ENCODE measurements at places on chromosomes 11 and 22. TPM values are rescaled to one million over a fixed set of nuclear protein-coding genes. Genes with fewer than 3 reads are reported as not detected.

DNA sequence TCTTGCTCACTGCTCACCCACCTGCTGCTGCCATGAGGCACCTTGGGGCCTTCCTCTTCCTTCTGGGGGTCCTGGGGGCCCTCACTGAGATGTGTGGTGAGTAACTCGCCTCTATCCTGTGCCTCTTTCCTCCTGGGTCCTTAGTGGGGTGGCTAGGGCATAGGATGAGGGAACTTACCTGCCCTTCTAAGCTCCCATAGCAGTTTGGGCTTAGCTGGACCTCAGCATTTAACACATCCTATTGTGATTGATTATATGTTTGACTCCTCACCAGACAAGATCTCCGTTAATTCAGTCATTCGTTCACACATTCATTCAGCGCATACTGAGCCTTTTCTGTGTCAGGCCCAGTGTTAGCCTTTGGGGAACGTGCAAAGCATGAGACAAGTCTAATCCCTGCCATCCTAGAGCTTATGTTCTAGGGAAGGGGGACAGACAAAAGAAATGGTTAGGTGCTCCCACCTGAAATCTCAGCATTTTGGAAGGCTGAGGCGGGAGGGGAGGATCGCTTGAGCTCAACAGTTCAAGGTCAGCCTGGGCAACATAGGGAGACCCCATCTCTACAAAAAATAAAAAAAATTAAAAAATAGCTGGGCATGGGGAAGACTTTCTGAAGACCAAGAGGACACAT lies 441 bp downstream of the TCN2 start:
- H3K36me3 ChIP-seq, result peaks cover 7% of the 10 kb centered on the region
- peak overlapping the region; percentile 90 for H3K27ac ChIP-seq
- DNase-seq, result no peak

DNA sequence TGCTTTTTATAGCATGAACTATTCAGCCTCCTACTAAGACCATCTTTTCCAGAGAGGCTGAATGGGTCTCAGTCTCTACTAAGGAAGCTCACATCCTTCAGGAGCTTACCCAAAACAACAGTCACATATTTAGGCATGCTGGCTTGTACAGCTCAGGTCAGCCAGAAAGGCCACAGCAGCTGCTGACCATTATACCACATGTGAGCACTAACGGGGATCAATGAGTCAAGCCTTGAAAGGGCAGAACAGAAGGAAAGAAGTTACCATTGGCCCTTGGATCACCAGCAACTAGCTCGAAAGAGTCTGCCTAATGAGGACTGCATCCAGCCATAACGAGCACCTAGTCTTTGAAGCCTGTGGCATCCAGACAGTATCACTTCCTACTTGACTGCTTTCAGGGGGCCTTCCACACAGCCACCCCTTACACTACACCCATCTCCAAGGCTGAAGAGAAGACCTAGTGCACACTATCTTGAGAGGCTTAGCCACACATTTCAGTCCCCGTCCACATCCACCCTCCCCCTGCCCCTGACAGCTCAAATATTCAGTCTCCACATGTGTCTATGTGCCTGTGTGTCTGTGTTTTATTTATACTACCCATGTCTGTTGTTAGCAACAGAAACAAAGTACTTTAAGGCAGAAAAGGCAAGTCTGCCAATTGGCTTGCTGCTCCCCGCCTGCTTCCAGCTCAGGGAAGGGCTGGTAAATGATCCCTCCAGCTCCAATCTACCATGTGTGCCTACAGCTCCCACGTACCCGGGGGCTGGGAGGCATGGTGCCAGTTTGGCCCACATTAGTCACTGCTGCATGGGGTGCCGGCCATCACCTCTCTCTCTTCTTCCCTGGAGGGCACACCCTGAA lies 95.5 kb downstream of the RPL27A start:
- no peak overlapping the region for H3K4me3 ChIP-seq
- H3K27me3 ChIP-seq, result no peaks in the 10 kb centered on the region
- H3K27ac ChIP-seq, result peak overlapping the region; percentile 55

GRCh38 chr11:134469627-134470026 lies 57.6 kb upstream of the B3GAT1 start:
- H3K4me1 ChIP-seq, result no peaks in the 10 kb centered on the region
- peaks cover 15% of the 10 kb centered on the region for H3K27me3 ChIP-seq

DNA sequence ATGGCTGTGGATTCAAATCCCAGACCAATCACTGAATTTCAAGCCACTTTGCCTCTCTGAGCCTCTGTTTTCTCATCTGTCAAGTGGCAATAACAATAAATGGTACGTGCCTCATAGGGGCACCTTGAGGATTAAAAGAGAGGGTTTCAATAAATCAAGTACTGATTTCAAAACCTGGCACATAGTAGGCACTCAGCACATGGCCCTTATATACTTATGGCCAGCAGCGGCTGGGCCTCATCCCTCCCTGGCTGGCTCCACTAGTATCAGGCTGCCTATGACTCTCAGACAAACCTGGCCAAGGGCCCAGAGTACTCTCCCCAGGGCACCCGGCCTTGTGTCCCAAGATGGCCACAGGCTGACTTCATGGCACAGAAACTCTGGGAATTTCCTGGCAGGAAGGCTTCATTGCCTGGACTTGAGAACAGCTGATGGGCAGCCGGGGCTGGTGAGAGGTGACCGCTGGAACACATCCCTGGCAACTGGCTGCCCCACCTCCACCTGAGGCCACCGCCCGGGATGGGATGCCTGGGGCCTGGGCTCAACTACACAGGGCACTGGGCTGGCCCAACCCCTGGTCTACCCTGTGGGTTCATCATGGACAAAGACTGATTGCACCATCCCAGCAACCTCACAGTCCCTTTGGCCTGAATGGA lies 3.4 kb downstream of the FADS3 start:
- no peaks in the 10 kb centered on the region for H3K4me1 ChIP-seq
- H3K27me3 ChIP-seq, result no peaks in the 10 kb centered on the region

DNA sequence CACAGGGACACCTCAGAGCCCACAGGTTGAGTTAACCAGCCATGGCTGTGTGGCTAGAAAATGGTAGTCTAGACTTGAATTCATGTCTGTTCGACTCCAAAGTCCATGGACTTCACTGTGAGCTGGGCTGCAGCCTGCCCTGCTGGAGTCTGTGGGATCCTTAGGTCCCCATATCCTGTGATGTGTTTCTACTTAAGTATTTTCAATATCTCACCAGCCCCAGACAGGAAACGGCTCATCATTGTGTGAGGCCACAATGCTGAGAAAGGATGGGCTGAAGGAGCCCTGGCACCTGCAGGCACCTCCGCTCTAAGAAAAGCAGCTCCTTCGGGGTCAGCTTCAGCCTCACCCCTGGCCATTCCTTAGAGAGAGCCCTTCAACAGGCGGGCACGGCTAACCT lies 93.1 kb downstream of the NAT10 start:
- no peaks in the 10 kb centered on the region for H3K27me3 ChIP-seq
- peaks cover 3% of the 10 kb centered on the region for H3K36me3 ChIP-seq
- H3K4me1 ChIP-seq, result no peaks in the 10 kb centered on the region

DNA sequence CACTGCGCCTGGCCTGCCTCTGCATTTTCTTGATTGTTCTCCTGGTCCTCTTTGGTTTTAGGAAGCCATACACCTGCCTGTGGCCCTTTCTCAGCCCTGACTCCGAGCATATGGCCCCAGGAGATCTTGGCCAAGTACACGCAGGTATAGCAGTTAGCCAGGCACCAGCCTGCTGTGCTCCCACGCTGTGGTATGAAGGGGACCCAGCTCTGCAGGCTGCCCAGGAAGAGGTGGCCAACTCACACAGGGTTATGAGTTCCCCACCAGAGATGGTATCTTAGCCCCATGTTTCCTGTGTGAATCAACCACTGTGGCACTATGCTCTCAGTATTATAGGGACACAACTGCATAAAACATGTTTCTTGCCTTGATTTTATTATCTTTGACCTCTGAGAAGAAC lies 31.1 kb downstream of the SGSM3 start:
- peaks cover 12% of the 10 kb centered on the region for H3K4me1 ChIP-seq
- H3K27me3 ChIP-seq, result no peaks in the 10 kb centered on the region
- H3K36me3 ChIP-seq, result peaks cover 3% of the 10 kb centered on the region

- H3K4me3 ChIP-seq, result no peak overlapping the region
- H3K4me1 ChIP-seq, result peaks cover 3% of the 10 kb centered on the region
- H3K36me3 ChIP-seq, result peaks cover 5% of the 10 kb centered on the region
These were observed 59.1 kb upstream of the ARFGAP3 start for GRCh38 chr22:42915980-42916765.

- peak within 1 kb of the TSS; percentile 91 for H3K27ac ChIP-seq
- H3K4me3 ChIP-seq, result peak within 1 kb of the TSS; percentile 75
- H3K36me3 ChIP-seq, result peaks cover 8% of the 10 kb centered on the region
- no peaks in the 10 kb centered on the region for H3K4me1 ChIP-seq
- no peaks in the 10 kb centered on the region for H3K27me3 ChIP-seq
These were observed at the start of gene PTPMT1 for GRCh38 chr11:47565340-47566148. Gene PTPMT1, plus strand, starts transcription at chr11:47565599. Its CDS starts 24 bp downstream, at chr11:47565623.

- H3K4me3 ChIP-seq, result peak overlapping the region; percentile 71
- no peaks in the 10 kb centered on the region for H3K27me3 ChIP-seq
- peak; percentile 46 for DNase-seq
- H3K4me1 ChIP-seq, result peaks cover 13% of the 10 kb centered on the region
These were observed 812 bp downstream of the FADD start for GRCh38 chr11:70203751-70204465.

Gene TRPM5
- 0.20 TPM for total RNA-seq

Gene POU2AF3
- 4.2 TPM for total RNA-seq

Gene ZNF215
- 3.9 TPM for total RNA-seq

Gene VPS11
- total RNA-seq, result 34.6 TPM

All from lung (tissue), 17 donors.